ENCODE measurements at places on chromosomes 2 and 18.

GRCh38 chr2:8392098-8392866 is 289.6 kb upstream of the ID2 start:
- H3K27ac ChIP-seq, result no peak overlapping the region
- H3K4me1 ChIP-seq, result peaks cover 17% of the 10 kb centered on the region
- H3K27me3 ChIP-seq, result no peaks in the 10 kb centered on the region

- peaks cover 9% of the 10 kb centered on the region for H3K4me1 ChIP-seq
- peaks cover 40% of the 10 kb centered on the region for H3K36me3 ChIP-seq
- no peak overlapping the region for H3K4me3 ChIP-seq
- no peak overlapping the region for H3K27ac ChIP-seq
- no peak for DNase-seq
Measured at GRCh38 chr18:36141576-36141975, 11.9 kb downstream of the ELP2 start.

- peak; percentile 92 for DNase-seq
- peaks cover 31% of the 10 kb centered on the region for H3K4me1 ChIP-seq
- H3K27me3 ChIP-seq, result no peaks in the 10 kb centered on the region
- H3K36me3 ChIP-seq, result peaks cover 28% of the 10 kb centered on the region
Measured at GRCh38 chr2:173964565-173965371, 405 bp downstream of the SP3 start.

DNA sequence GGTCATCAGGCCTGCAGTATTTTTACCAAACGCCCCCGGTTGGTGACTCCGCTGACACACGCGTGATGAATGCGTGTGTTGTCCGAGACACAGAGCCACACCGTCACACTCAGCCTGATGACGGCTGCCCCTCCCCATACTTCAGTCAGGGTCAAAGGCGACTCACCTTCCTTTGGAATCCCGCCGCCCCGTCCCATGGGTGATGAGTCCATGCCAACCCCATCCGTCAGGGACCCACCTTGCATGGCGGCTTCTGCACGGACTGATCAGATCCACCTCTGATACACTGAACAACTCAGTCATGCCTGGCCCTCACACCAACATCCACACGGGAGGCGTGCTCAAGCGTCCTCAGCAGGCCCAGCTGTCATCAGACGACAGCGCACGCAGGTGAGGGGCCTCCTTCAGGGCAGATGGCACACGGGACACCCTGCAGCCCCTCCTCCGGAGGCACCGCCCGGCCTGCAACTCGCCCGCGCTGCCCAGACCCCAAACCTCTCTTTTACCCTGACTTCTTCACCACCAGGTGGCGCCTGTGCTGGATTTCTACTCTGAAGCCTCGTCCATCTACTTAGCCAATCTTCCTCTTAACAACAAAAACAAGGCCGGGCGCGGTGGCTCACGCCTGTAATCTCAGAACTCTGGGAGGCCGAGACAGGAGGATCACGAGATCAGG is 89.2 kb downstream of the ZNF516 start:
- DNase-seq, result peak; percentile 66
- H3K4me3 ChIP-seq, result no peak overlapping the region
- peaks cover 4% of the 10 kb centered on the region for H3K4me1 ChIP-seq
- H3K27me3 ChIP-seq, result peaks cover 4% of the 10 kb centered on the region

- peaks cover 48% of the 10 kb centered on the region for H3K27me3 ChIP-seq
- H3K36me3 ChIP-seq, result no peaks in the 10 kb centered on the region
Measured at GRCh38 chr2:43055985-43056384, 170.4 kb downstream of the ZFP36L2 start.

DNA sequence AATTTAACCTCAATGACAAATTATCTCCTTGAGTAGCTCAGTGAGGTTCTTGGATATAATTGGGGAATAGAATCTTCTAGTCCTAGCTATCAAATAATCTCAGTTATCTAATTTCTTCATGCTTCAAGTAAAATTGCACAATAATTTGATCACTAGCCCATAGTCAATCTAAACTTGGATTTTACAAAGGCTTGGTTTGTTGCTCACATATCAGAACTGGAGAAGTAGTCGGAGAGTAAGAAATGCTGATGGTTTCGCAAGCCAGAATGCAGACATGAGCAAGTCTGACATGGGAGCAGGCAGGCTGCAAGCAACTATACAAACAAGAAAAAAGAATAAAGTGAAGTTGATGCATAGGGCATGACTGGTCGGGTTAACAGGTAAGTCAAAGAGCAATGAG is 11.7 kb upstream of the PDE11A start:
- H3K4me3 ChIP-seq, result no peak overlapping the region
- H3K4me1 ChIP-seq, result no peaks in the 10 kb centered on the region
- no peak overlapping the region for H3K27ac ChIP-seq

DNA sequence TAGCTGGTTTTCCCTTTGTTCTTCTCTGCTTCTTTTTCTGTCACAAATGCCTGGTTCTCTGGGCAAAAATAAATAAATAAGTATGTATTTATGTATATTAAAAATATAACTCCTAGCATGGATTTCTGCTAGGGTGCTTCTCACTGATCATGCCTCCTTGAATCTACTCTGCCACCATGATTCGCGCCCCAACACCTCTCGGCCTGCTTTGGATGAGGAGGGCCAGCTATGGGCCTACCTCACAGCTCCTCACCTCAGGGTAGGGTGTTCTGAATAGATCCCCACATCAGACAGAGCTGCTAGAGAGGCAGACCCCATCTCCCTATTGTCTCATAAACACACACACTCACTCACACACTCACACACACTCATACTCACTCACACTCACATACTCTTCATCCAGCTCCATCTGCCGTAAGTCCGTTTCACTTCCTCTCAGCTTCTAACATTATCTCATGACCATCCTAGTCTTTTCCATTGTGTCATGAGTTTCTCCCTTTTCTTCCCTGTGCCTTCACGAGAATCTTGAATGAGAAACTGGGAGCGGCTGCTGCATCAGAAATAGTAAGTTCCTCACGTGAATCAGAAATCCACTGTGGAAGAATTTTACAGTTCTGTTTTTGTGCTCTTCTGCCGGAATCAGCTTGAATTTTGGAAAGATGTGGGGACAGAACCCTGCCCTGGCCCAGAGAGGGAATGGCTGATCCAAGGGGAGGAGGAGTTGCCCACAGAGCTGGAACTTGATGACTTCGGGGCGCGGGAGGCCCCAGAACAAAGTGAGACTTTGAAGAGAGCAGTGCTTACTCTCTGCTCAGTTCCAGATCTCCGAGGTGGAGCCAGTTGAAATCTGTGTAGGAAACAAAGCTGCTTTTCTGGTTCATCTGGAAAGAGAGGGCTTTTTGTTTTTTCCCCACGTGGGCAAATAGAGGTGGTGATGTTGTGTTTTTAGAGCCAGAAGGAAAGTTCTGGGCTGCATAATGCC is 20.9 kb downstream of the ANXA4 start:
- H3K36me3 ChIP-seq, result peaks cover 23% of the 10 kb centered on the region
- DNase-seq, result no peak
- H3K27ac ChIP-seq, result no peak overlapping the region
- no peak overlapping the region for H3K4me3 ChIP-seq
- H3K4me1 ChIP-seq, result peaks cover 34% of the 10 kb centered on the region

- H3K36me3 ChIP-seq, result no peaks in the 10 kb centered on the region
- DNase-seq, result no peak
- no peak overlapping the region for H3K4me3 ChIP-seq
Measured at GRCh38 chr2:212195626-212196025, 343.0 kb downstream of the ERBB4 start.

GRCh38 chr2:233375490-233376314 is 21.4 kb downstream of the DGKD start:
- no peak for DNase-seq
- no peaks in the 10 kb centered on the region for H3K27me3 ChIP-seq
- peaks cover 21% of the 10 kb centered on the region for H3K36me3 ChIP-seq

- H3K27ac ChIP-seq, result no peak overlapping the region
- no peak for DNase-seq
- H3K4me3 ChIP-seq, result no peak overlapping the region
- H3K36me3 ChIP-seq, result peaks cover 11% of the 10 kb centered on the region
- peaks cover 16% of the 10 kb centered on the region for H3K4me1 ChIP-seq
- H3K27me3 ChIP-seq, result no peaks in the 10 kb centered on the region
Measured at GRCh38 chr2:168160897-168161296, 86.5 kb downstream of the STK39 start.

DNA sequence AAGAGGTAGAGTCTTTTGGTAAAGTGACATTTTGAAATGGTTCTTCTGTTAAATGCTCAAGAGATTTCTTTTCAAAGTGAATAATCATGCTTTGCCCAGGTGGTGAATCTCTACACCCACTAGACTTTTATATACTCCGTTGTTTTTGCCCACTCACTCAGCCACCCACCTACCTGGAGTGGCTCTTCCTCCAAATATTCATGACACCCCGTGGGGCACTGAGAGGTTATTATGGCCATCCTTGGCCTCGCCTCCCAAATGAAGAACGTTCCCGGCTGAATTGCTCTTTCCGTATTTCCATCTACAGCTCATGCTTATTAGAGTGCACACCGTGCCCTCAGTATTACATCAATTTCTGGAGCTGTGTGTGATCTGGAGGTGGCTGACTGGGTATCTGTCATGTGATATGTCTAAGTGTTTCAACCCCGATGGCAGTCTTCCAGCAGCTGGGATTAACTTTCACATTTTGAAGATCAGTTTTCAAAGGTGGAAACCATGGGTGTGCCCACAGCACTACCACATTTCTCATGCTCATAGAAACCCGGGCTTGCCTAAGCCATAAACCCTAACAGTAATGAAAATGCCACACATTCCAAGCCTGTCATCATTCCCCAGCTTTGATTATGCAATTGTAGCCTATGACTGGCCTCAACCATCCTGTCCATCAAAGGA is 406.6 kb upstream of the MMADHC start:
- H3K27ac ChIP-seq, result no peak overlapping the region
- no peaks in the 10 kb centered on the region for H3K4me1 ChIP-seq
- H3K27me3 ChIP-seq, result no peaks in the 10 kb centered on the region

- no peak overlapping the region for H3K27ac ChIP-seq
- no peak overlapping the region for H3K4me3 ChIP-seq
- H3K27me3 ChIP-seq, result peaks cover 2% of the 10 kb centered on the region
Measured at GRCh38 chr2:158103411-158104012, 1.8 kb downstream of the UPP2 start.

- no peak for DNase-seq
- no peaks in the 10 kb centered on the region for H3K27me3 ChIP-seq
- H3K36me3 ChIP-seq, result no peaks in the 10 kb centered on the region
- H3K27ac ChIP-seq, result no peak overlapping the region
- no peaks in the 10 kb centered on the region for H3K4me1 ChIP-seq
Measured at GRCh38 chr2:137929519-137929916, 34.8 kb upstream of the HNMT start.
